ENCODE measurements at places on chromosomes 13 and 19.

GRCh38 chr13:95588721-95589120 is 36.2 kb downstream of the CLDN10 start:
- DNase-seq: no peak

GRCh38 chr13:49098771-49099512 is 121.2 kb upstream of the MLNR start:
- no peak for DNase-seq

GRCh38 chr13:40187841-40188591 is 478.4 kb downstream of the FOXO1 start:
- DNase-seq: peak; percentile 58

- no peak for DNase-seq
Observed at GRCh38 chr19:46449228-46449627, 20.5 kb upstream of the PNMA8C start.

- DNase-seq: no peak
Observed at GRCh38 chr13:34815526-34815925, 126.5 kb upstream of the NBEA start.

DNA sequence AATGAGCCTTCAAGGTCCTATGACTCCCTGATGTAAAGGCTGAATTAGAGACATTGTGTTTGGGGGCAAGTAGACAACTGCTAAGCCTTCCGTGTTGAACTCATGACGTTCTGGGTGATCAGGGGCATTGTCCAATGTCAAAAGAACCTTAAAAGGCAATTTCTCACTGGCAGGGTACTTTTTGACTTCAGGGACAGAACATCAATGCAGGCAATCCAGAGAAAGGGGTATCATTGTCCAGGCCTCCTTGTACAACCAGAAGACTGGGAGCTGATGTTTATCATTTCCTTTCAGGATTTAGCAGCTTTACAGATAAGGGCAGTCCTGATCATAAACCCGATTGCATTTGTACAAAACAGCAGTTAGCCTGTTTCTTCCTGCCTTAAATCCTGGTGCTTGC is 25.0 kb upstream of the SMAD9 start:
- no peak for DNase-seq

GRCh38 chr19:55400281-55401087 is 7.1 kb downstream of the UBE2S start:
- no peak for DNase-seq

DNA sequence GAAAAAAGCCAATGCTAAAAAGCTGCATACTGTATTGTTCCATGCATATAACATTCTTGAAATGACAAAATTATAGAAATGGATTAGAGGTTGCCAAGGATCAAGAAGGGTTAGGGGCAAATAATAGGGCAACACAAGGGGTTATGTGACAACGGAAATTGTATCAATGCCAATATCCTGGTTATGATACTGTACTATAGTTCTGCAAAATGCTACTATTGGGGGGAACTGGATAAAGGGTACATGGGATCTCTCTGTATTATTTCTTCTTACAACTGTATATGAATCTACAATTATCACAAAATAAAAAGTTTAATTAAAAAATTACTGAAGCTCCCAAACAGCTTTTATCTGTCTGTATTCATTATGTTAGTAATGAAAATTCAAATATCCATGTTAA is 31.9 kb downstream of the LNX2 start:
- no peak for DNase-seq

DNA sequence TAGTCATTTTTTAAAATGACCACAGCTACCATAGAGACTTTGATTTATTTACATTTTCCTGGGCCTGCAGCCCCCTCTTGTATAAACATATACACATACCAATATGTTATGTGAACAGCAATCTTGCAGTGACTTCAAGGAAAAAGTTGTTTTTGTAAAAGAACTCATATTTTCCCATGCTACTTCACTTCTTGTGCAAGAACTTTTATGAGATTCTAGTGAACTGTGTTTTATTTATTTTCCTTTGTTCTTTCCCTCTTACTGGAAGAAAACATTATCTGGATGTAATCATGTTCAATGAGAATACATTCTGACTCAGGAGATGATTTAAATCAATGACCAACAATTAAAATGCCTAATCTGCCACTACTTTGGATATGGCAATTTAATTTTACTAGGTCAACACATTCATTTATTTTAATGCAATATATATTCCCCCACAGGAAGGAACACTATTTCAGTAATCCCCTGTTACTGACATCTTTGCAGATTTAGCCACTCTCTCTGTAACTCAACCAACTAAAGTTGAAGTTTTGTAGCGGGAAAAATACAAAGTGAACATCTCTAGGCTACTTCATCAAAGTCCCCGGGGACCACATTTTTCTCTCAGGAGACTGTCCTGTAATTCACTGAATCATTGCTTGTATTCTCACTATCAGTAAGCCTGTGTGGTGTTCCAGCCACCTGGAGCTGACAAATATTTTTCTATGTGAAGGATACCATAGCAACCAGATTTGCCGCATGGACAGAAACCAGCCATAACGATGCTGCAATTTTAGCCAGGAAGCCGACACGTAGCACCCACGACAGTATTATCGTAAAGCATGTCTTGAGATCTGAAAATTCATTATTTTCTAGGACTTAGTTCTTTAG is 90.5 kb downstream of the STARD13 start:
- no peak for DNase-seq

DNA sequence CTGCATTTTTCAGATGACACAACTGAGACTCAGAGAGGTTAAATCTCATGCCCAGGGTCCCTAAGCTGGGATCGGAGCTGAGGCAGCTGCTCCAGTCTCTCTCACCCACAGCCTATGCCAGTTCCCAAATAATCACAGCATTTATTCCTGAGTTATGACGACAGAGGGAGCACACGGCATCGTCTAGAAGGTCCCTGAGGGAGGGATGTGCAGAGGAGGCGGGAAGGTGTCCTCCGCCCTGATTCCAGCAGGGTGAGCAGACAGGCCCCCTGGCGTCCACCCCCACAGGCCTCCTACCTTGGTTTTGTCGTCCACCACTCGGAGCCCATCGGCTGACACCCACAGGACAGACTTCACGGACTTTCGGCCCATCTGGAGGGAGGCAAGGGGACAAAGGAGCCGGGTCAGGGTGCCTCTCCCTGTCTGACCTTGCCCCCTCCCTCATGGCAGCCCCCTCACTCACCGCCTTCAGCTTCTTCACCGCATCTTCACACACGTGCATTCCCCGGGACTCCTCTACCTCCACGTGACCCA is 8.0 kb downstream of the NUMBL start:
- no peak for DNase-seq

DNA sequence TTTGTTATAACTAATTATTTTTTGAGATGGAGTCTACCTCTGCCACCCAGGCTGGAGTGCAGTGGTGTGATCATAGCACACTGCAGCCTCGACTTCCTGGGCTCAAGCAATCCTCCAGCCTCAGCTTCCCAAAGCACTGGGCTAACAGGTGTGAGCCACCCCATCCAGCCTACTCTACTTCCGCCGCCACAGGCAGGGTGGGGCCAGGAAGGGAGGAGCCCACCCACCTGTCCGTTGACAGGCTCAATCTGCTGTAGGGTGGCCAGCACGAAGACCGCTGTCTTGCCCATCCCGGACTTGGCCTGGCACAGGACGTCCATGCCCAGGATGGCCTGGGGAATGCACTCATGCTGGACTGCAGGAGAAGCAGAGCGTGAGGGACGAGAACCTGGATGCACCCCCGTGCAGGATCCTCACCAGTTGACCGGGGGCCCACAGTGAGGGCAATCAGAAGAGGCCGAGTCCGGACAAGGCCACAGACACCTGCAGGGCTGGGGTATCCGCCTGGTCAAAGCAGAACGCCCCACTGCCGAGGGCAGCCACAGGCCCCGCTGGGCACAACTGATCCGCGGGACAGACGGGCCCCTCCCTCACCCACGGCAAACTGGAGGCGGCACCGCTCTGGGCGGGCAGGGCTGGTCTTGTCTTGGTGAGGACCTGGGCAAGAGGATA is 6.7 kb downstream of the DDX39A start:
- peak; percentile 51 for DNase-seq

DNA sequence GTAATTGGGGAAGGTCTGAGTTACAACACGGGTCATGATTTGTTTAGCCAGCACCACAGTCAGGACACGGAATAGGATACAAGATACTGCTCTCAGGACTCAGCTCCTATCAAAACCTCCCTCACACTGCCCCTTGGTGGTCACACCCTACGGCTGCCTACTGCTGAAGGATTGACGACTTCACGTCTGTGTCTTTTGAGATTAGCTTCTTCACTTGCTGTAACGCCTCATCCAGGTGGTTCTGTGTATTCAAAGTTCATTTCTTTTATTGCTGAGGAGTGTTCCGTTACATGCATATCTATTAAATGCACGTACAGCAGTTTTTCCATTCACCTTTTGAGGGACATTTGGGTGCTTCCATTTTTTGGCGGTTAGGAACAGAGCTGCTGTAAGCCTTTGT is 46.3 kb downstream of the URI1 start:
- no peak for DNase-seq

GRCh38 chr13:49652355-49653305 is 24.3 kb downstream of the ARL11 start:
- peak; percentile 12 for DNase-seq

DNA sequence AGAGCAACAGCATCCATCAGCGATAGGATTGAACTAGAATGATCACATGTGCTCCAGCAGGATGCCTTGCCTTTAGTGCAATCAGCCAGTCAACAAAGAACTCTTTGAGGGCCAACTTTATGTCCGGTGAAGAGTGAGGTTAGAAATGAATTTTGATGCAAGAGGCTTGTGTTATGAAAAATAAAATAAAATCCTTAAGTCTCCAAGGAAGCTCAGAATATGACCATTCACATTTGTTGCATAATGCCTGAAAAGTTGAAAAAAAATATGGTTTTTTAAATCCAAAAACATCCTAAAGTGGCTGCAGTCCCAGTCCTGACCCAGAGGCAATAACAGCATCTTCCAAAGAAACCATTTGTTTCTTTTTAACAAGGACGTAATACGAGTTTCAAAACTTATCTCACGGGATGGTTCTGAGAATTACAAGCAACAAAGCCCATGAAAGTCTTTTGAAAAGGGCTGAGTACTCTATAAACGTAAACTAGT is 61.3 kb downstream of the DCLK1 start:
- DNase-seq: no peak

DNA sequence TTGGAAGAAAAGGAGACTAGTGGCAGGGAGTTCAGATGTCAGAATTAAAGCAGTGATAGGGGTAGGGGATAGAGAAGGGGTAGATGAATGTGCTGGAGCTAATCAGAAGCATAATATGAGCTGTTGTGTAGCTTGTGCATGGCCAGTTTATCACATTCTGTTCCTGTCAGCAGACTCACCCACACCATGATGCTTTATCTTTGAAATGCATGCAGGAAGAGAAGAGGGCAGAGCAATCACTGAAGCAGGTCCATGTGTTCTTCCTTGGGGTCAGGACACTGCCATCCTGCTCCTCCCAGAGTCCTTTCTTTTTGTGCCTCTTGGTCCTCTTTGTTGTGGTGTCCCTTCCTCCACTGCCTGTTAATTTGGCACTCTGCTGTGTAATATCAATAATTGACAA is 5.8 kb downstream of the CHAMP1 start:
- DNase-seq: no peak

GRCh38 chr19:40580619-40581018 is 3.9 kb downstream of the SHKBP1 start:
- no peak for DNase-seq

GRCh38 chr13:30443957-30444404 is 21.7 kb downstream of the UBE2L5 start:
- peak; percentile 49 for DNase-seq

DNA sequence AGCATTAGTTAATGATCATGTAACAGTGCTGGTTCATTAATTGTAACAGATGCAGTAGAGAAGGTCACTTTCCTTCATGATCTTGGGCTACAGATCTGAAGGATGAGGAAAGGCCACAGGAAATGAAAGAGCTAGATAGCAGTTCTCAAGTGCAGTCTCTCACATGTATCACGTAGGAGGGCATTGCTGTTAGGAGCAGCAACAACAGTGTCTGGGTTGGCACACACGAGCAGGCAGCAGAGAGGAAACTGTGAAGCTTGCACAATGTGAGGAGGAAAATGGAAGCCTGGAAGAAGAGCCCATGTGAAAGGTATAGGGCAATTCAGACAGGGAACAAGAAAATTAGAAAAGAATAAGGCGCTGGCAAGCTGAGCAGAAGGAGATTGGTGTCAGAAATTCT is 1741.5 kb downstream of the PCDH9 start:
- DNase-seq: no peak

DNA sequence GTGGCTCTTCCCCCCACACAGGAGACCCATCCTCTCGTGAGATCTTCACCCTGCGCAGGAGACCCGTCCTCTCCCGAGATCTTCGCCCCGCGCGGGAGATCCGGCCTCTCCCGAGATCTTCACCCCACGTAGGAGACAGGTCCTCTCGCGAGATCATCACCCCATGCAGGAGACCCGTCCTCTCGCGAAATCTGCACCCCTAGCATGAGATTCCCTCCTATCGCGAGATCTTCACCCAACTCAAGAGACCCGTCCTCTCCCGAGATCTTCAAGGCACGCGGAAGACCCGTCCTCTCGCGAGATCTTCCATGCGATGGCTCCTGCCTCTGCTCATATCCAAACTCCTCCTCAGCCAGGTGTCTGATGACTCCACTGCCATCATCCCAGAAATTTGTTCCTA is 24.3 kb downstream of the LAIR2 start:
- no peak for DNase-seq

GRCh38 chr13:73718246-73718645 is 416.0 kb downstream of the KLF12 start:
- no peak for DNase-seq

GRCh38 chr19:35612224-35612558 is 344 bp upstream of the HAUS5 start:
- DNase-seq: no peak

GRCh38 chr19:40594255-40594654 is 6.9 kb upstream of the LTBP4 start:
- no peak for DNase-seq

GRCh38 chr13:43848001-43848649 is 31.4 kb downstream of the CCDC122 start:
- no peak for DNase-seq

GRCh38 chr19:2261438-2262172 is 5.4 kb upstream of the JSRP1 start:
- DNase-seq: peak; percentile 65

DNA sequence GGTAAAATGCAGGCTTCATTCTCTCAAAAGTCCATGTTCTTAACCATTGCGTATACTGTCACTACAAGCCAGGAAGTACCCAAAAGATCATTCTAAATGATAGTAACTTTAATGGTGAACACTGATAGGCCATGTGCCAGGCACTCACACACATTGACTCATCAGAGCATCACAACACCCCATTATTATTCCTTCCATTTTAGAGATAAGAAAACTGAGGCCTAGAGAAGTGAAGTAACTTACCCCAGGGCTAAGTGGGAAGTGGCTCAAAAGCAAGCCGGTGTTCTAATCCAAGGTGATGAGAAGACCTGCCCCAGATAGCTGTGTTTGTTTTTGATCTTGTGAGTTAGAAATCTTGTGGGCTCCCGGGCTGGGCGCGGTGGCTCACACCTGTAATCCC is 1.4 kb upstream of the PHLDB3 start:
- DNase-seq: no peak

- DNase-seq: no peak
Observed at GRCh38 chr19:37333457-37333856, 37.4 kb upstream of the ZNF527 start.

All from CD4-positive, alpha-beta T cell treated with Interleukin-1 beta for 1 hour (primary cell).